SIG-M5 (cell line): ENCODE measurements at places on chromosomes 16 and 17.
A peak's percentile ranks its signal among the peaks of the same experiment; 100 is the strongest.

- DNase-seq, result no peak
Measured at GRCh38 chr17:76136276-76137000, 4.6 kb downstream of the FOXJ1 start.

DNA sequence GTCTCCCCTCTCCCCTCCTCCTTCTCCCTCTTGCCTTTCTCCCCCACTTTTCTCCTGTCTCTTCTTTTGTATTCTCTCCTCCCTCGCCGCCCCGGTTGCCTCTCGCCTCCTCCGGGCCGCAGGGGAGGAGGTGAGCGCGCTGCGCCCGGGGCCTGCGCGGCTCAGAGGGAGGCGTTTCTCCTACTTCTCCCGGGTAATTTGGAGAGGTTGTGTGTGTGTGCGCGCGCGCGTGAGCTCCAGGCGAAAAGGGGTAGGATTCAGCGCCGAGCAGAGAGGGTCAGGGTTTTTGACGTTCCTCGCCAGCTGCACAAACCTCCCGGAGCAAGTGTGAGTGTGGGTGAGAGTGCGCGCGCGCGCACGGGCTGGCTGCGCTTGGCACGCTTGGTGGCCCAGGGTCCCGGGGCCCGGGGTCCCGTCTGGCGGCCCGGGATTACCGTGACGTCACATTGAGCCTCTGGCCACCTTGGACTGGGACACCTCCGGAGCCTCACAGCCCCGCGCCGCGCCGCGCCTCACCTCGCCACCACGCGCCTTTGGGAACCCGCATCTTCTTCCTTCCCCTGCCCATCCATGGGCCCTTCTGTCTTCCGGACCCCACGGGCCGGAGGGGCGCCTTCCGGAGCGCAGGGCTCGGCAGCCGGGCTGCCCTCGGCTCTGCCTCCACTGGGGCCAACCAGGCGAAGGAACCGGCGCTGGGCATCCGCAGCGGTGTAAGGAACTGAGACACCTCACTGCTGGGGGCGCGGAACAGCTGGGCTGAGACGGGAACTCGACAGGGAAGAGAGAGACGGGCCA is 479 bp downstream of the IRX6 start:
- no peak for DNase-seq

- DNase-seq, result no peak
Measured at GRCh38 chr16:4488499-4488967, 12.3 kb downstream of the HMOX2 start.

DNA sequence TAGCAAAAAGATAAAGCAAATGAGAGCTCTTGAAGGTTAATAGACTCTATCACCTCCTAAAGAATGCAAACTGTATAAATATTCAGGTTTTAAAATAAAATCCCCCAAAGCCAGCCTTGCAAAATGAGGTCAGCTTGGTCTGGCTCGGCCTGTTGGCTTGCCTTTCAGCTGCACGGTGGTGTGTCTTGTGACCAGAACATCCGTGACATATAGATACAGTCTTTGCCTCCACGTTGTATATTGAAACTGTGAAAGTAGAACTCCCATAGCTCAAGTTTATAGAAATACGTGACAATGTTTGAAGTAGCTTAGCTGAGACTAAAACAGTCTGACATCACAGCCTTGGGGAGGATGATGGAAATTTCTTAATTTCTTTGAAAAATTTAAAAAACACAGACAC is 236.6 kb upstream of the MYOCD start:
- DNase-seq, result no peak

DNA sequence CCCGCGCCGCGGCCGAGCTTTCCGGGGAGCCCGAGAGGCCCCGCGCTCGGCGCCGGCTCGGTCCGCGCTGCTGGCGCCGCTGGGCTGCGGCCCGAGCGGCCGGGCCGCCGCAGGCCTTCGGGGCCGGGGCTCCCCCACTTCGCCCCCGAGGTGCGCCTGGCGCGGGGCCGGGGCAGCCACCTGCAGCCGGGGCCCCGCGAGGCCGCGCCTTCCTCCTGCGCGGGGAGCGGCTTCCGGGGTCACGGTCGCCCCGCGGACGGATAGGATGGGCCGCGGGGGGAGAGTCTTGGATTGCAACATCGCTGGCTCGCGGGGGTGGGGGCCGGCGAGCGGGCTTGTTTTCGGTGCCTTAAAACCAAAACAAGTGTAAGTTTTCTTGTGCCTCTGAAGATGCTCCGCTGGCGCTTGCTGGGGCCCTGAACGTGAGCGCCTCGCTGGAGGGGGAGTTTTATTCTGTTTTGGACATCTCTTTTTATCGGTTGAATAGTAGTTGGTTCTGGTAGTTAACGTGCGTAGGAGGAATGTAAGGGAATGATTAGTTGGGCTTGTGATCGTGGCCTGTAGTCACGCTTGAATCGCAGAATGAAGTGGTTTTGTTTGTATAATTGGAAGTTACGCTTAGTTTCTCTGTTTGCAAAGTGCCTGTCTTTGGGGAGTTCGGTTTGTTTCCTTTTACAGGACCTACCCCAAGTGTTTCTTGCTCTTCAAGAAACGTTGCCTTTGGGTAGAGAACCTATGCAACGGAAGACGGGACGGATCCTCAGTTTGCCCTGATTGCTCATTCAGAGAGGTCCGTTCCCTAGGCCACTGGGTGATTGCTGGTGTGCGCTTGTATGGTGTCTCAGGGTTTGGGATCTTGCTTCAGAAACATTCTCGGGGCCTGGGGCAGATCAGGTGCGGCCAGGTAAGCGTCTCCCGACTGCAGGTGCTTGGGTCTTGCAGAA is 724 bp downstream of the UBE2I start:
- no peak for DNase-seq

- no peak for DNase-seq
Measured at GRCh38 chr16:28522792-28523191, 16.0 kb downstream of the NUPR1 start.

- no peak for DNase-seq
Measured at GRCh38 chr17:75626496-75627038, 6.7 kb upstream of the SMIM5 start.

- no peak for DNase-seq
Measured at GRCh38 chr17:81251094-81251708, 12.1 kb downstream of the NDUFAF8 start.

GRCh38 chr17:20235747-20236146 is 226.6 kb downstream of the SPECC1 start:
- no peak for DNase-seq

- peak; percentile 67 for DNase-seq
Measured at GRCh38 chr17:63646488-63646806, 24.2 kb downstream of the MAP3K3 start.

GRCh38 chr16:50519001-50519400 is 29.2 kb upstream of the NKD1 start:
- DNase-seq, result no peak

GRCh38 chr17:57744195-57745170 is 616 bp downstream of the CCDC182 start:
- DNase-seq, result no peak

DNA sequence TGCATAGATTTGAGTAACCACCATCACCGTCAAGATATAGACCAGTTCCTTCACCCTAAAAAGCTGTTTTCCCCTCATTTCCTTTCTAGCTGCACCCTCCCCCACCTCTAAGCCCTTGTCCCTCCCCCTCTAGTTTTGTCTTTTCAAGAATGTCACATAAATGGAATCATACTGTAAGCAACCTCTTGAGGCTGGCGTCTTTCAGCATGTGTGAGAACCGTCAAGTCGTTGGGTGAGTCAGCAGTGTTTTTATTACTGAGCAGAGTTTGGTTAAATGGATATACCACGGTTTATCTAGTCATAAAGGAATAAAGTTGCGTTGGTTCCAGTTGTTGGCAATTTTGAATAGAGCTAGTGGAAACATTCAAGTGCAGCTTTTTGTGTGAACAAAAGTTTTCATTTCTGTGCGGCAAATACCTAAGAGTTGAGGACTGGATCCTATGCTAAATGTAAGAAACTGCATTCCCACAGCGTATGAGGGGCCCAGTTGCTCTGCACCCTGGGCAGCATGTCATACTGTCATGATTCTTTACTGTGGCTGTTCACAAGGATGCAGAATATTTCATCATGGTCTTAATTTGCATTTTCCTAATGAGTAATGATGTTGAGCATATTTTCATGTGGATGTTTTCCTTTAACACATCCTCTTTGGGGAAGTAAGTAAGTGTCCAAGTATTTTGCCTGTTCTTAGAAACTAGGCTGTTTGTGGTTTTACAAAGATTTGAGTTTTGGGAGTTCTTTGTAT is 264.3 kb downstream of the CPPED1 start:
- DNase-seq, result no peak

- no peak for DNase-seq
Measured at GRCh38 chr17:48728232-48729231, at the start of gene HOXB13. Gene HOXB13, minus strand, starts transcription at chr17:48728750. Its CDS starts 157 bp downstream, at chr17:48728593.

GRCh38 chr16:22970209-22970865 is 156.4 kb downstream of the HS3ST2 start:
- no peak for DNase-seq
